ENCODE measurements at places on chromosomes 4 and X.

DNA sequence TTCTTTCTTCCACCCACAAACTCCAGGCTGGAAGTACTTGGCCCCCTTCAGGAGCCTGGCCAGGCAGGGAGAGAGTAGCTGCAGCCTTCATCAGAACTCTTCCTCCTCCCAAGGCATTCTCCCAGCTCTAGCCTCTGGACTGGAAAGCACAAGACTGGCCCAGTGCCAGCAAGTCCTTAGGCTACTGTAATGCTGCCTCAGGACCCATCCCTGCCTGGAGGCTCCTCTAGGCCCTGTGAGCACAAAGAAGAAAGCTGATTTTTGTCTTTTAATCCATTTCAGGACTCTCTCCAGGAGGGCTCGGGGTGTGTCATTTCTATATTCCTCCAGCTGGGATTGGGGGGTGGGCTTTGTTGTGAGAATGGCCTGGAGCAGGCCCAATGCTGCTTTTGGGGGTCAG, 10.8 kb downstream of the AWAT2 start:
- no peak for DNase-seq

- no peak for DNase-seq
These were observed 6.0 kb upstream of the MAEA start for GRCh38 chr4:1283711-1284110.

DNA sequence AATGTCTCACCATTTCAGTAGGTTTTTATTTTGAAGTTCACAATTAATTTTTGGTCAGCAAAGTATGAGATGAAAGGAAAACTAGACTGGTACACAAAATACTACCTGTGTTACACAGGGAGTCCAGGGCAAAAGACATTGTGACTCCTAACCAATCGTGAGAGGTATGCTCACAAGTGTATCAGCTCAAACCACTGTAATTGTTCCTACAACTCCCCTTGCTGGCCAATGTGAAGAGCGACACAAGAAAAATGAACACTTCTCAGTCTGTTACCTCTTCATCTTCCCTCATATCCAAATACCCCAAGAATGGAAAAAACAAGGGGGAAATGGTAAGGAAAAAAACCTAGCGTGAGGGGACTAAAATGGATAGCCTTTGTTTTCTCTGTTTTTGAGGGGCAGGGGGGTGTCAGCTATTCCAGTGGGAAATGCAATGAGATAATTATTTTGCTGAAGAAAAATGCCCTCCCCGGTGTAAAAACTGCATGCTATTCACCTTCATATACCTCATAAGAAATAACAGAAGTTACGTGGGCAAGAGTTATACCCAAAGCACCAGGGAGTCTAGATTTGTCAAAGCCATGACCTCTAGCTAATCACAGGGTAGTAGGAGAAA, 30.6 kb upstream of the NSUN7 start:
- DNase-seq = no peak

DNA sequence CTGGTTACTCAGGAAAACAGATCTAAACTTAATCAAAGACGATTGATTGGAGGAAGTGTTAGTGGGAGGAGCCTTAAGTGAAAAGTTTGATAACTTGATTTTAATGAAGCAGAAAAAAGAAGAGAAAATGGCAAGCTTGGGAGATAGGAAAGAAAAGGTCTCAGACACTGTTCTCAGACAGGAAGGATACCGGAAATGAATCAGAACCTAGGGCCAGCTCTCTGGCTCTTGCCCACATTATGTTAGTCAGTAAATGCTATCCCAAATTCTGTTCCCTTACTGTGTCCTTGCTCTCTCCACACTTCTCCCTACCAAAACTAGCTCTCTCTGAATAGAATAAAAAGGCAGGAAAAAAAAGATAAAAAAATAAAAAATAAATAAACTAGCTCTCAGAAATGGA, 48.6 kb upstream of the TMEM164 start:
- no peak for DNase-seq

DNA sequence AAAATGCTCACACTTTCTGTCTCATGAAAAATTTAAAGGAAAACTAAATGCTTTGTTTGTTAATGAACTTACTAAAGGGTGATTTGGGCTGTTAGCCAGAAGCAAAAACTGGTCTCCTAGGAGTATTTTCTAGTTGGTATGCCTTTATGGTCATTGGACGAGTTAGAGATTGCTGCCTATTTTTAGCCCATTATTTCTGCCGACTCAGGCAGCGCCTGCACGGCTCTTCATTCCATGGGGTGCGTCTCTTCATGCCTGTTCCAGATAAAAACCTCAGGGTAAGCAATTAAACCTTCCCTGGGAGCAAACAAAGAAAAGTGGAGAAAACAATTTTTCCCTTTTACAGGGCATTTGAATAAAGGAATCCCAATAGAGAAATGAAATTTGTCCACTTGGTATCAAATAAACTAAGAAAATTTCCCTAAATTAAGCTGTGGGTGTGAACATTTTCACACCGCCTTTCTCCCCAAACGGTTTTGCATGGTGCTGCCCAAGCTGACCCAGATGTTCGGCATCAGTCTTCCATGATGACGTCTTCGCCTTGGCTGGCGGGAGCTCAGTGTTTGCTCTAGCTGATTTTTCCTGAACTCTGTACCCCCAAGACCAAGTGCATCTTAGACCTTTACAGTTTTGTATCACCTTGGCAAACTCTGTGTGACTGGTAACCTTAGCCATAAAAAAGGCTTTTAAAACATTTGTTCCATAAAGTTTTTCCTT, 61.7 kb upstream of the ADGRG2 start:
- no peak for DNase-seq

DNA sequence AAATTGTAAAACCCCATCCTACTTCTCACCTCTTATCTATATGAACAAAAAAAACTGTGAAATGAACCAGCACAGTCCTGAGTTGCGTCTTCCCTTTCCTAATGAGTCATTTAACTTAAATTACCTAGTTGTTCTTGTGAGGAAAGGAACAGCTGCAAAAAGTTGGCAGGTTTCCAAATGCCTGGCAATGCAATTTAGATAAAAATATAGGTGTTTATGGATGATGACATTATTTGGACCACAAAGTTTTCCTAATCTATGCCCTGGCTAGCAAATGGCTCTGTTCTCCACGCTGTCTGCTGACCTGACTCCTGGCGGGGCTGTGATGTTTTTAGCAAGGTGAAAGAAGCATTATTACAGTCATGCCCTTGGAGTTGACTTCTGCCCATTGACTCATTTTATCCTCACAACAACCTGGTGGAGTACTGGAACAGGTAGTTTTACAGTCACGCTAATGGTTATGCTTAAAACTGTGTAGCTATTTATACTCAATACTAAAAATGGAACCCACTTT, 29.8 kb upstream of the RELL1 start:
- no peak for DNase-seq

GRCh38 chrX:129759576-129760061, 20.1 kb upstream of the SASH3 start:
- no peak for DNase-seq

DNA sequence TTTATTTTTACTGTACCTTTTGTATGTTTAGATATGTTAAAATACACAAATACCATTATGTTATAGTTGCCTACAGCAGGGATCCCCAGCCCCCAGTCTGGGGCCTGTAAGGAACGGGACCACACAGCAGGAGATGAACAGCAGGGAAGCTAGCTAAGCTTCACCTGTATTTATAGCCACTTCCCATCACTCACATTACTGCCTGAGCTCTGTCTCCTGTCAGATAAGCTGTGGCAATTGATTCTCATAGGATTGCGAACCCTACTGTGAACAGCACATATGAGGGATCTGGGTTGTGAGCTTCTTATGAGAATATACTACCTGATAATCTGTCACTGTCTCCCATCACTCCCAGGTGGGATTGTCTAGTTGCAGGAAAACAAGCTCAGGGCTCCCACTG, 73.9 kb downstream of the BMPR1B start:
- no peak for DNase-seq

DNA sequence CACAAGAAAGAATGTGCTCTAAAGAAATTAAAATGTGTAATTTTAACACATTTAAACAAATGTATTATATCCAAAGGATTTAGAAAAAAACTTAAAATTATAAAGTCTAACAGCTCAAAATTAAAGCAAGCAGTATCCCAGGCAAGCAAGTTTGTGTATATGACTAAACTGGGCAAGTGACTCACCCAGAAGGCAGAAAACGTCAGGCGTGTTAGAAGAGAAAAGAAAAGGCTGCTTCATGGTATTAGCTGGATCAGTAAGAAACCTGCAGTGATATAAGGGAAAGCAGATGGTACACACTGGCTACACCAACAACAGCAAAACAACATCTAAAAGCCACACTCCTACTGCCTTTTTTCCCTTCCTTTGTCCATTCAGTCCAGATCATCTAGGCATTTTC, 250.6 kb upstream of the NDST3 start:
- DNase-seq = no peak

GRCh38 chrX:148354916-148355315, 145.5 kb upstream of the AFF2 start:
- DNase-seq = no peak

- no peak for DNase-seq
These were observed 16.0 kb upstream of the FGF16 start for GRCh38 chrX:77431227-77431626.

DNA sequence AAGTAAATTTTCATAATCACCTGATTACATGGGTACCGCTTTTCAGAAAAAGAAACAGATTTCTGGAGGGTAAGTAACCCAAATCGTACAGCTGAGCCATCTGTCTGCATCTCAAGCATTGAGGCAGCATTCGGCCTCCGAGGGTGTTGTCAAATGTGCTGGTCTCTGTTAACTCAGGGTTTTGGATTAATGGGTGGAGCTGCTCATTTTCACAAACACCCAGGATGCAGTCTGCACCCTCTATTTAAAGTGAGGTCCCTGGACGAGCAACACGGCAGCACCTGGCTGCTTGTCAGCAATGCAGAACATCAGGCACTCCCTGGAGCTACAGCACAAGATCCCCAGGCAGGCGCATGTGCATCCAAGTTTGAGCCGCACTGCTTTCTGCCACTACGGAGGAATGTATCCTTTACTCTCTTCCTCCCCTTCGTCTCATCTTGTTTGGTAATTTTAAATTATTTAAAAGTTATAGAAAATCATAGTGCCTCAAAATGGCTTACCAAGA, 24.7 kb upstream of the NAP1L5 start:
- DNase-seq = no peak

Data from stimulated activated CD4-positive, alpha-beta T cell treated with anti-CD3 and anti-CD28 coated beads, Interleukin-15, amount 100 ng/mL, for 1 hour (primary cell).